Mesenchymal stem cell (in vitro differentiated cells and primary cell): ENCODE measurements at places on chromosomes 11 and 22.

DNA sequence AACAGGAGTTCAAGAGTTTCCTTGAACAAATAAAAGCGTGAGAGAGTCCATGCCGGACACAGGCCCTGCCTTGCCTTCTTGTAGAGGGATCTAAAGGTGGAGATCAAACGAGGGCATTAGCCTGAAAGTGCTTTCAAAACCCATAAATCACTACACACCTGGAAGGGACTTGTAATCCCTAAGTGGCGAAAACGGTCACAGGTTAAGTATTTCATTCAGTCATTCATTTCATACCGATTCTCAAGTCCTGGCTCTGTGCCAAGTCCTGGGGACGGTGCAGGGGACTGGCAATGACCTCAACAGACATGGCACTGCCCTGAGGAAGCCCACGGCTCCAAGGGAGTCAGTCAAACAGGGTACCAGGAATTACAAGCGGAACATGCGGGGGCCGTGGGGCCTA lies 26.6 kb downstream of the ELFN2 start:
- no peak for DNase-seq
- no peaks in the 10 kb centered on the region for H3K36me3 ChIP-seq
- no peak overlapping the region for H3K4me3 ChIP-seq
- no peak overlapping the region for H3K27ac ChIP-seq
- peaks cover 70% of the 10 kb centered on the region for H3K27me3 ChIP-seq
- H3K4me1 ChIP-seq = peaks cover 26% of the 10 kb centered on the region

GRCh38 chr11:134470238-134470637 lies 58.2 kb upstream of the B3GAT1 start:
- DNase-seq = no peak
- peaks cover 14% of the 10 kb centered on the region for H3K27me3 ChIP-seq

DNA sequence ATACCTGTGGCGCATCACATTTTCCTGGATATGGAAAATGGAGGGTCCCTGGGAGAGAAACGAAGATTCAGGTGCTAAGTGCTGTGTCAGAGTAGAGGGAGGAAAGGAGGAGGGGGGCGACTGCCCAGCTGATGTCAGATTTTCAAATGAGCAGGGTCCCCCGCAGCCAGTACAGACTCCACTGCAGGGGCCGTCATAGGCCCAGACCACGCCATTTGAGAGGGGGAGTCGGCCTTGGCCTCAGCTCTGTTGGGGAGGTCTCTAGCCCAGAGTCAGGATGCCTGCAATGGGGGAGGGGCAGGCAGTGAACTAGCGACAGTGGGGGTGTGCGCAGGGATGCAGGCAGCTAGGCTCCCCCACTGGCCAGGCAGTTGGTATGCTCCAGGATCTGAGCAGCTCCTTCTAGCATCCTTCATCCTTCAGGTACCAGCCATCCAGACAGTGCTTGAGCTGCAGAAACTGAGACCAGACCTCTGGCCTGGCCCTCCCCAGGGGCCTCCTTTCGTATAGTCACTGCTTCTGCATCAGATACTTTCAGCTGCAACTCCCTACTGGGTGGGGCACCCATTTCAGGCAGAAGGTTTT lies at the start of the genes BSCL2 and GNG3:
Gene BSCL2 (minus strand): TSS at position 148 of the 585 bp plus-strand sequence. CDS start 229 bp downstream, outside the sequence.
Gene GNG3 (plus strand): TSS at position 400 of the 585 bp plus-strand sequence. CDS start 620 bp downstream, outside the sequence.
- H3K4me1 ChIP-seq = peaks cover 34% of the 10 kb centered on the region
- DNase-seq = no peak
- H3K27me3 ChIP-seq = no peaks in the 10 kb centered on the region
- H3K4me3 ChIP-seq = peak within 1 kb of the TSS; percentile 45

DNA sequence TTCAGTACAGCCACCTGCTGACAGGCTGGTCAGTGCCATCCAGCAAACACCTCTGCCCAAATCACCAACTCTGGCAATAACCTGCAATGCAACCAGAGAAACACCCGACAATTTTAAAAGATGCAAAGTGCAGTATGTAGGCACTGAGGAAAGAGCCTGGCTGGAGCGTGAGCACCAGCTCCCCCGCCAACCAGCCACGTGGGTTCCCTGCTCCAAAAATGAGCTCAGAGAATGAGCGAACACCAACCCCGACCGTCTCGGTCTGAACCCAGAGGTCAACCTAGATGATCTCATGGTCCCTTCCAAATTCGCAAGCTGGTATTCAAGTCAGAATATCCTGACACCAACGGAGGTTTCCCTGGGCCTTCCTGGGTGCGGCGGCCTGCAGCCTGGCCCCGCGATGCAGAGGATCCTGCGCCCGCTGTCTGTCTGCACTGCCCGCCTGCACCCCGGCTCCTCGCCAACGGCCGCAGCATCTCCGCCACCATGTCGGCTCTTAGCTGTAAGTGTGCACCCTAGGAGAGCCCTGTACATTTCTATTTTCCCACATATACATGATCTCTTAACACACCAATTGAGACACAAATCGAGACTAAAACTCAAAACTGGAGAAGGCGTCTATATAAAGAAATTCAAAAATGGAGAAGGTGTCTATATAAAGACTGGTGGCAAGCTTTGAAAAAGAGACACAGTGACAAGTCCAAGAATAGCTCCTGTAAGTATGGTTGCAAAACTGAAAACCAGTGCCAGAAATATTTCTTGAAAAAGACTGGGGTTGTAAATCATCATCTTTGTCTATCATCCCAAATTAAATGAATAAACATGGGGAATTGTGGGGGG lies 22.8 kb downstream of the TMEM184B start:
- DNase-seq = no peak
- H3K4me1 ChIP-seq = peaks cover 6% of the 10 kb centered on the region
- H3K27ac ChIP-seq = no peak overlapping the region
- peaks cover 30% of the 10 kb centered on the region for H3K36me3 ChIP-seq
- no peak overlapping the region for H3K4me3 ChIP-seq

GRCh38 chr22:44707752-44708151 lies 5.7 kb downstream of the PRR5 start:
- peaks cover 55% of the 10 kb centered on the region for H3K4me1 ChIP-seq
- H3K27me3 ChIP-seq = peaks cover 9% of the 10 kb centered on the region
- no peak overlapping the region for H3K4me3 ChIP-seq
- DNase-seq = no peak
- H3K36me3 ChIP-seq = peaks cover 47% of the 10 kb centered on the region
- no peak overlapping the region for H3K27ac ChIP-seq

DNA sequence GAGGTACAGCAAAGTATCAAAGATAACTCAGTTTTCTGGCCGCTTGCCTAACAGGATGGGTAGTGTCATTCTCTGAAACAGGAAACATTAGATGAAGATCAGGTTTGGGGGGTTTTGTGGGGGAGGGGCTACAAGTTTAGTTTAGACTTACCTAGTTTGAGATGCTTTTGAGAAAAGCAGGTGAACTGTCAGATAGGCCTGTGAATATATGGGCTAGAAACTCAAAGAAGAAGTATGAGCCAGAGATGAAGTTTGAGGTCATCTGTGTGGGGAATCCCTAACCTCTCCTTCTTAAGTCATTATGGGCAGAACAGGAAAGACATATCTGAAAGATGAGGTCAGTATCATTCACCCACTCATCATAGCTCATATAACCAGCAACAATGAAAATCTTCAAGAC lies 11.9 kb downstream of the HOATZ start:
- no peak overlapping the region for H3K27ac ChIP-seq
- peak; percentile 67 for DNase-seq
- H3K36me3 ChIP-seq = no peaks in the 10 kb centered on the region
- H3K27me3 ChIP-seq = no peaks in the 10 kb centered on the region
- H3K4me1 ChIP-seq = no peaks in the 10 kb centered on the region

- H3K4me3 ChIP-seq = no peak overlapping the region
- peaks cover 36% of the 10 kb centered on the region for H3K4me1 ChIP-seq
- no peak overlapping the region for H3K27ac ChIP-seq
- peaks cover 14% of the 10 kb centered on the region for H3K27me3 ChIP-seq
- peak; percentile 47 for DNase-seq
Observed at GRCh38 chr11:68843703-68844312, 2.1 kb upstream of the CPT1A start.

- DNase-seq = no peak
- no peak overlapping the region for H3K4me3 ChIP-seq
- no peaks in the 10 kb centered on the region for H3K27me3 ChIP-seq
- no peak overlapping the region for H3K27ac ChIP-seq
- H3K36me3 ChIP-seq = peaks cover 20% of the 10 kb centered on the region
- H3K4me1 ChIP-seq = peaks cover 6% of the 10 kb centered on the region
Observed at GRCh38 chr11:94961255-94961654, 12.1 kb downstream of the CWC15 start.

DNA sequence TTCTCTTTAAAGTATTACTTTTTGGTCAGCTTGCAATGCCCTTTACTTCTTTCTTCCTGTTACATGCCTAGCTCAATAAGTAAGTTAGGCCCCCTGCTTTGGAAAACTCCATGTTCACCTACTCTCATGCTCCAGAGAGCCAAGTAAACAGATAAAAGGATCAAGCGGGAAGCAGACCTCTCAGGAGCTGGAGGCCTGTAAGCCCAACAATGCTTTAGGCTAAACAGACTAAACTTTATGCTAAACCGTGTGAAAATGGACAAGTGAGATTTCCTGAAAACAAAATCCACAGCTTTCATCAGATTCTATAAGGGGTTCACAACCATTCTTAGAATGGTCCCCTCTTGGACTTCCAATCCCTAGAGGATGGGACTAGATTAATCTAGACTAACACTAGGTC lies 40.2 kb downstream of the CELF1 start:
- no peak overlapping the region for H3K4me3 ChIP-seq
- H3K36me3 ChIP-seq = no peaks in the 10 kb centered on the region
- peak; percentile 53 for DNase-seq
- H3K4me1 ChIP-seq = peaks cover 20% of the 10 kb centered on the region
- no peaks in the 10 kb centered on the region for H3K27me3 ChIP-seq

DNA sequence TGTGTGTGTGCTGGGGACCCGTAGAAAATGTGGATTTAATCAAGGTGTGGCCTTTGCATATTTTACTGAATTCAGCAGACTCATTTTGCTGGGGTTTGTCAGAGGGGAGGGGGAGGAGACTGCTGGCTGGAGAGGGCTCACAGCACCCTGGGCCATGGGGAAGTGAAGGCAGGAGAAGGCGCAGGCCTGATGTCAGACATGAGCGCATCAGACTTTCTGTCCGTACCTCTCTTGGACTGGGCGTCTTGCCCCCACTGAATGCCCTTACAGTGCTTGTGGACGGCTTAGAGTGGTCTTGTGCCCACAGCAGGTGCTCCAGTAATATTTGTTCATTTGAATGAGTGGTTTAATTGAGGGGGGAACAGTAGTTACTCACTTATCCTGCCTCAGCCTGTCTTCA lies 75.2 kb downstream of the TEAD1 start:
- no peaks in the 10 kb centered on the region for H3K36me3 ChIP-seq
- no peak for DNase-seq
- no peak overlapping the region for H3K27ac ChIP-seq

GRCh38 chr11:128962896-128963295 lies 20.2 kb upstream of the TP53AIP1 start:
- DNase-seq = no peak
- H3K4me1 ChIP-seq = no peaks in the 10 kb centered on the region
- H3K4me3 ChIP-seq = no peak overlapping the region
- H3K36me3 ChIP-seq = no peaks in the 10 kb centered on the region

GRCh38 chr22:18088825-18089568 lies 11.2 kb downstream of the PEX26 start:
- no peak overlapping the region for H3K4me3 ChIP-seq
- no peaks in the 10 kb centered on the region for H3K27me3 ChIP-seq
- no peak overlapping the region for H3K27ac ChIP-seq

DNA sequence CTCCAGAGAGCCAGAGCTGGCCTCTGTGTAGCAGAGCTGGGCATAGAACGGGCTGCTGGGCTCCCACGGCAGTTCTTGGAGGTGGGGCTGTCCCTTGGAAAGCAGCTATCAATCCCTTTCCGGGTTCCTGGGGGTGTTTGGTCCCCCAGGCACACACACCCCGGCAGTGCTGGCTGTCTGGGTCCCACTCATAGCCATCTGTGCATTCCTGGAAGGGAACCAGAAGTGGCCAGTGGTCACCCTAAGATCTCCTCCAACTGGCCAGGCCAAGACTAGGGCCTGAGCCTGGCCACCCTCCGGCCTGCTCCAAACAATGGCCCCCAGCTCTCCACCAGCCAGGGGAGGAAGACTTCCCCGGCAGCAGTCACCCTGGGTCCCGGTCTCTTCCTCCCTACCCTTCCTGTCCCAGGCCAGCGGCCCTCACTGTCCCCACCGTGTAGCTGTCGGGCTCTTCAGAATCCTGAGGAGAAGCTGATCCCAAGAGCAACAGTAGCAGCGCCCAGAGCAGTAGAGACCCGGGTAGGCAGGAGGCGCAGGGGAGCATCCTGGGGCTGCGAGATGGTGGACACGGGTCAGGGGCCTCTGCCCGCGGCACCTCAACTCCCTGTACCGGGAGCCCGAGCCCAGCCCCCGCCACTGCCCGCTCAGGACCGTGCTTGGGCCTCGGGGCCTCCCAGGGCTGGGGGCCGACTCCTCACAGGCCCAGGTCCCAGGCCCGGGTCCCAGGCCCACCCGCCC lies 620 bp downstream of the EFEMP2 start:
- H3K4me3 ChIP-seq = peak overlapping the region; percentile 88
- DNase-seq = peak; percentile 64
- H3K27ac ChIP-seq = peak overlapping the region; percentile 84
- peaks cover 32% of the 10 kb centered on the region for H3K4me1 ChIP-seq

- no peaks in the 10 kb centered on the region for H3K36me3 ChIP-seq
- H3K27ac ChIP-seq = peak overlapping the region; percentile 63
- peaks cover 12% of the 10 kb centered on the region for H3K4me1 ChIP-seq
- H3K4me3 ChIP-seq = no peak overlapping the region
Observed at GRCh38 chr11:118870396-118871343, 13.0 kb upstream of the CXCR5 start.

GRCh38 chr11:25876456-25876965 lies 455.4 kb upstream of the ANO3 start:
- no peak overlapping the region for H3K27ac ChIP-seq
- DNase-seq = no peak
- no peak overlapping the region for H3K4me3 ChIP-seq
- H3K27me3 ChIP-seq = no peaks in the 10 kb centered on the region
- no peaks in the 10 kb centered on the region for H3K36me3 ChIP-seq
- no peaks in the 10 kb centered on the region for H3K4me1 ChIP-seq

DNA sequence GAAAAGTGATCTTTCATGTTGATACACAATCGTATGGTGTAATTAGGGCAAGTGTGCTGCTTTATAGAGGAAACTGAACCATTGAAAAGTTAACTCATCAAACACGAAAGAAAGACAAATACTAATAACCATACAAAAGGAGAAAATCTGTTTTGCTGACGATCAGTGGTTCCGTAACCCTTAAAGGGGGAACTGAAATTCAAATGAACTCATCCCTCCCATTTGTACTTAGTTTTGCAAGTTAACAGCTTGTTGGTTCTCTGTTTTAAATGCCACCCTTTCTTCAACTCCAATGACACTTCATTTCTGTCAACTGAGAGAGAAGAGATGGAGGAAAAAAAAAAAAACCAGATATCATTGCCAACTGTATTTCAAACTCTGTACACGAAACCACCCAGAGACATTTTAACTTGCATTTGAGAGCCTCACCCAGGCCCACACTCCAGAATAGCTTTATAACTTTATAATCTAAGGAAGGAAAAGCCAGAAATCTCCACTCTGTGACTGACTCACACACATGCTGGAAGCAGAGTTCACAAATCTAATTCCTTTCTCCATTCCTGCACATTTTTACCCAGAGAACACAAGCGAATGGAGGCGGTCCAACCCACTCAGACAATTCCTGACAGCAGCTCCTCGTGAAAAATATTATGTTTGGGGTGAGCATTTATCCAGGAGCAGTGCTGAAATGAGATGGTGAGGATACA lies 17.4 kb upstream of the CSNK2A3 start:
- H3K36me3 ChIP-seq = no peaks in the 10 kb centered on the region
- H3K4me1 ChIP-seq = no peaks in the 10 kb centered on the region
- H3K4me3 ChIP-seq = no peak overlapping the region

GRCh38 chr11:130510407-130511006 lies 62.1 kb downstream of the ADAMTS15 start:
- no peak overlapping the region for H3K4me3 ChIP-seq
- no peaks in the 10 kb centered on the region for H3K36me3 ChIP-seq
- no peaks in the 10 kb centered on the region for H3K27me3 ChIP-seq
- no peak overlapping the region for H3K27ac ChIP-seq
- peak; percentile 37 for DNase-seq
